Nucleus accumbens (tissue), 56 donors: ENCODE measurements at places on chromosomes 7 and 10.

DNA sequence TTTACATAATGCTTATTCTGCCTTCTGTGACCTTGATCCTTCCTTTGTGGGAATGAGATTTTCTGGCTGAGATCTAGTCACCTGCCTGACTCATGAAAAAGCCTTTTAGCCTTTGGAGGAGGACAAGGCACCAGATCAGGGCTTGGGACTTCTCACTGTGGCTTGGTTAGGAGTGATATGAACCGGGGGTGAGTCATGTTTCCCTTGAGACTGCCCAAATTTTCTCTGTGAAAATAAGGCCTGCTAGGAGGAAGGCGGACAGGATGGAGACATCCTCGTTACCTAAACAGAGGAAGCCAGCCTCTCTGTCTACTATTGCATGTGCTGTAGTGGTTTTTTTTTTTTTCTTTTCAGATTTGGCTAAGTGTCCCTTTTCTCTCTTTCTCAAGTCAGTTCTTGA, 57.8 kb downstream of the EVX1 start:
- no peak for DNase-seq

- DNase-seq, result no peak
These were observed 60.9 kb downstream of the ANKRD7 start for GRCh38 chr7:118285358-118285757.

DNA sequence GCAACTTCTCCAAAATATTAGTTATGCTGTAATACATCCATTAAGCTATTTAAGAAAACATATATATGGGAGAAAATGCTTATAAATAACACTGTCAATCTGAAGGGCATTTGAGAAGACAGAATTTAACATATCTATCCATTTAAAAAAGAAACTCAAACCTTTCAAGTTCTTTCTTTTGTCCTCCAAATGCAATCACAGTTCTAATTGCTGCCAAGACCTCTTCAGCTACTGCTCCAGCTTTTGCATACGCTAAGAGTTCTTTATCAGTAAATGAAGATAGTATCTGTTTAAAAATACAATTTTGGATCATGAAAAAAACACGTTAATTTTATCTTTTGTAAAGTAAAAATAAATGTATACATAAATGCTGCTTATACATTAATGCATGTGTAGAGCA, 39.6 kb downstream of the ABCB1 start:
- no peak for DNase-seq

DNA sequence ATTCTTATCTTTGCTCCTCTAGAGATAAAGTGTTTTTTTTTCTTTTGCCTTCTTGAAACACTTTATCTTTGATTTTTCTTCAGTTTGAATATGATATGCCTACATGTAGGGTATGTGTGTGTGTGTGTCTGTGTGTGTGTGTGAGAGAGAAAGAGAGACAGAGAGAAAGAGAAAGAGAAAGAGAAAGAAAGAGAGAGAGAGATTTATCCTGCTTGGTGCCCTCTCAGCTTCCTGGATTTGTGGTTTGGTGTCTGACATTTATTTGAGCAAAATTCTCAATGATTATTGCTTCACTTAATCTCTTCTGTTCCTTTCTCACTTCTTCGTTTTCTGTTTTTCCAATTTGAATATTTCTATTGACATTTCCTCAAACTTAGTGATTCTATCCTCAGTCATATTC, 60.3 kb downstream of the RAB18 start:
- no peak for DNase-seq

GRCh38 chr7:154775681-154776080, 227.2 kb downstream of the PAXIP1 start:
- DNase-seq, result no peak

- DNase-seq, result no peak
These were observed 6.1 kb downstream of the GSTO1 start for GRCh38 chr10:104260775-104261115.

GRCh38 chr10:70272925-70273316, 10.9 kb downstream of the NPFFR1 start:
- no peak for DNase-seq

- no peak for DNase-seq
These were observed 52.6 kb downstream of the TMEM209 start for GRCh38 chr7:130152493-130153210.

GRCh38 chr10:59976909-59977308, 70.6 kb upstream of the CCDC6 start:
- no peak for DNase-seq

GRCh38 chr10:118735294-118735693, 19.5 kb downstream of the CACUL1 start:
- DNase-seq, result no peak

GRCh38 chr10:4130685-4131084, 345.7 kb upstream of the KLF6 start:
- DNase-seq, result no peak
